Osteoblast (primary cell): ENCODE measurements at places on chromosomes 16 and 17. TPM values are rescaled to one million over a fixed set of nuclear protein-coding genes. Genes with fewer than 3 reads are reported as not detected.
A peak's percentile ranks its signal among the peaks of the same experiment; 100 is the strongest.

- peaks cover 35% of the 10 kb centered on the region for H3K4me1 ChIP-seq
- peak; percentile 85 for DNase-seq
- peak overlapping the region; percentile 92 for H3K4me3 ChIP-seq
- peaks cover 19% of the 10 kb centered on the region for H3K36me3 ChIP-seq
- H3K27me3 ChIP-seq, result no peaks in the 10 kb centered on the region
These were observed 700 bp downstream of the UBN1 start for GRCh38 chr16:4847774-4848587.

- peak; percentile 78 for DNase-seq
- no peak overlapping the region for H3K27ac ChIP-seq
- H3K36me3 ChIP-seq, result no peaks in the 10 kb centered on the region
- H3K27me3 ChIP-seq, result peaks cover 10% of the 10 kb centered on the region
- no peaks in the 10 kb centered on the region for H3K4me1 ChIP-seq
These were observed 28.4 kb upstream of the CBFA2T3 start for GRCh38 chr16:89005201-89006035.

Gene TLCD2
- 4.7 TPM in 2 replicates for total RNA-seq

DNA sequence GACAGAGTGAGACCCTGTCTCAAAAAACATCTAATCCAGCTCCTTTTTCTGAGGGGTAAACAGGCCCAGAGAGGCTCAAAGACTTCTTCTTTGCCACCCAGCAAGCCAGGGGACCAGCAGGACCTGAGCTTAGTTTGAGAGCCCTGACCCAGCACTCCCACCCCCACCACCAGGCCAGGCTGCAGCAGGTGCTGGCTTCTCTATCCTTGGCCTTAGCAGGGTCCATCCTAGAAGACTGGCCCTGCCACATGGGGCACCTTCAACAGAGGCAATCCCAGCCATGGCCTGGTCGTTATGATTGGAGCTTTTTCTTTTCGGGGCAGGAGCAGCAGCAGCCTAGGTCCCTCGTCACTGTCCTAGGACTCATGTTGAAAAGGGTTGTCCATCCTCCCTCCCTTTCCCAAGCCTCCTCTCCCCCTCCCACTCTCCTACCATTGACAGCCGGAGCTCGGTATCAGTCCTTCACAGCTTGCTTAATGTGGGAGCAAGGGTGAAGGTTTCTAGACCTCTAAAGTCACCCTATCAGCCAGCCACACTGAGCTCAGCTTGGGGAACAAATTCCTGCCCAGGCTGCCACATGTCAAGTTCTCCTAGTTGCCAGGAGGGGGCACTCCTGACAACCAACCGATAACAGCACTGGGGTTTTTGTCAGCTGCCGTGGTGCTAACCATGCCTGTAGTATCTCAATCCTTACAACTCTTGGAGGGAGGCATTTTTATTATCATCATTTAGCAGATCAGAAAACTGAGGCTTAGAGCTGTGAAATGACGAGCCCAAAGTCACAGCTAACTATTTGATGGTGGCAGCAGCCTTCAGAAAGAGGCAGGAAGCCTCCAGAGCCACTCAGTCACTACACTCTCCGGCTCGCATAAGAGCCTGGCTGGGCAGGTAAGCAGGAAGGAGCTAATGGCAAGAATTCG, 11.2 kb downstream of the MRPL27 start:
- H3K36me3 ChIP-seq, result peaks cover 46% of the 10 kb centered on the region
- H3K27me3 ChIP-seq, result no peaks in the 10 kb centered on the region
- no peak overlapping the region for H3K4me3 ChIP-seq
- peaks cover 13% of the 10 kb centered on the region for H3K4me1 ChIP-seq
- peak; percentile 97 for DNase-seq
- no peak overlapping the region for H3K27ac ChIP-seq

Gene HES7
- not detected in 2 replicates for total RNA-seq

DNA sequence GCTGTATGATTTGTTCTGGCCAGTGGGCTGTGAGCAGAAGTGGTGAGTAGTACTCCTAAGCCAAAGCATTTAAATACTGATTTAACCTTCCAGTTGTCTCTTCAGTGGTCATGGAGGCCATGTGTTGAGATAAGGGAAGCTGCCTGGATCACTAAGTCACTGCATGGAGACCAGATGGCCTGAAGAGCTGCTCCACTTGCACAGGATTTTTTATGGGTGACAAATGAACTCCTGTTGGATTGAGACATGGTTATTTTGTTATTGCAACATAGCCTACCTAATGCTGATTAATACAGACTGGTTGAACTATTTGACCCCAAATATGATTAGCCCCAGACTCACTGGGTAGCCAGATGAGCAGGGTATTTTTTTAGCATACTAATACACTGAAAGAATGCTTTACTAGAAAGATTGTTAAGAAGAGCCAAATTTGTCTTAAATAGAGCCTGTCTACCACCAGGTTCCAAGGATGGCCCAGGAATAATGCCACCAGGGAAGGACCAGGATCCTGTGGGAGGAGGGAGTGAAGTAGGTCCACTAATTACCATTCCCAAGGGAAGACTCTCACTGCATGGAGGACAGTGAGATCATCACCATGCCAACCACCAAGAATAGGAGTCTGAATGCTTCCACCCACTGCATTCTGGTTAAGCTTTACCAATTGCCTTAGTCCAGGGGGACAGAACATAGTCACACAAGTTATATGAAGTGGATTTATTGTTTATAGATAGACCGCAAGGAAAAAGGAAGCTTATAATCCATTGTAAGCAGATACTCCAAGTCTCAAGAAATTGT, 187.4 kb upstream of the IRX6 start:
- no peaks in the 10 kb centered on the region for H3K4me1 ChIP-seq
- no peaks in the 10 kb centered on the region for H3K36me3 ChIP-seq
- H3K4me3 ChIP-seq, result no peak overlapping the region
- no peak overlapping the region for H3K27ac ChIP-seq

GRCh38 chr17:74780443-74781238, 4.5 kb upstream of the NAT9 start:
- H3K36me3 ChIP-seq, result peaks cover 38% of the 10 kb centered on the region
- H3K4me3 ChIP-seq, result no peak overlapping the region
- DNase-seq, result peak; percentile 69
- H3K27ac ChIP-seq, result no peak overlapping the region

GRCh38 chr16:9007177-9007794, 43.6 kb upstream of the USP7 start:
- peaks cover 9% of the 10 kb centered on the region for H3K4me1 ChIP-seq
- H3K27me3 ChIP-seq, result no peaks in the 10 kb centered on the region
- H3K4me3 ChIP-seq, result peak overlapping the region; percentile 4

Gene TPSG1
- total RNA-seq, result not detected in 2 replicates

DNA sequence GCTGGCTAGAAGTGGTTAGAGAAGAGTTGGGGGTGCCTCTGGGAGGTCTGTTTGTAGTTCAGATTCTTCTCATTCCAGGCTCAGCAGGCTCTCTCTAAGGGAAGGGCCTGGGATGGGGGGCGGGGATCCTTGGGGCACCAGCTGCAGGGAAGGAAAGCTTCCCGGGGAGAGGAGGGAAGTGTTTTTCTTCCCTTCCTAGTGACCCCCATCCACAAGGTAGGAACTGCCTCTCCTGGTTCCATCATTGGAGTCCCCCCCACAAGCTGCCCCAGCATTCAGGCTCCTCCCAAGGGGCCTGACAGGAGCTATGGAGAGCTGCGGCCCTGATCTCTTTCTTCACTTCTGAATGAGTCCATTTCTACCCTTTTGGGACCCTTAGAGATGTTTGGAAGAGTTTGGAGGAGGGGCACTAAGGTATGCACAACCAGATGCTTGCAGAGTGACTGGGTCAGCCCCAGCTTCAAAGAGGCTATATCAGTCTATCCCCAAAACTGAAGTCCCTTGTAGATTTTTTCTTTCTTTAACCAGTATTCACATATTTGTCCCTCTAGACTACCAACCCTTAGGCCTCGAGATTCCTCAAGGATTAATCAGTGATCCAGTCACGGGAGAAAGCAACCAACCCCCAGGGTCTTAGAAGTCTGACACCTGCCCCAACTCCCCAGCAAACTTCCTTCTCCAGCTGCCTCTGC, 13.9 kb upstream of the FZD2 start:
- peaks cover 53% of the 10 kb centered on the region for H3K4me1 ChIP-seq
- peak; percentile 90 for DNase-seq
- no peaks in the 10 kb centered on the region for H3K27me3 ChIP-seq
- H3K27ac ChIP-seq, result peak overlapping the region; percentile 84
- H3K36me3 ChIP-seq, result no peaks in the 10 kb centered on the region
